ENCODE measurements at places on chromosomes 16 and 17.

GRCh38 chr17:29640413-29640812 lies 17.7 kb upstream of the CORO6 start:
- no peak for DNase-seq

GRCh38 chr16:89561884-89562599 lies 1.6 kb downstream of the RPL13 start:
- DNase-seq: no peak

DNA sequence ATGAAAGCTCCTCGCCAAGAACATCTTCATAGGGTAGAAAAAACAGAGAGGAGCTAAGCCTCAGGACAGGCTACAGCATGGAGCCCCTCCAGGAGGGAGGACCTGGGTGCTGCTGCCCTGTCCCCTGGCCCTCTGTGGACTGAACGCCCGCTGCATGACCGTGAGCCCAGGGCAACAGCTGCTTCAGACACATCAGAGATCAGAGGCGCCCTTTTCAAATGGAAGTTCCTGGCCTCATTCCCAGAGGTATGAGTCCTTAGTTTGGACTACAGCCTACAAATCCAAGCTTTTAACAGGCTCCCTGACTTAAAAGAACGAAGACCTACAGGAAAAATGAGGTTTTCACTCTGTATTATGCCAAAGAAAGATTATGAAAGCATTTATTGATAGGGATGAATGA lies 48.5 kb downstream of the ZNF18 start:
- no peak for DNase-seq

DNA sequence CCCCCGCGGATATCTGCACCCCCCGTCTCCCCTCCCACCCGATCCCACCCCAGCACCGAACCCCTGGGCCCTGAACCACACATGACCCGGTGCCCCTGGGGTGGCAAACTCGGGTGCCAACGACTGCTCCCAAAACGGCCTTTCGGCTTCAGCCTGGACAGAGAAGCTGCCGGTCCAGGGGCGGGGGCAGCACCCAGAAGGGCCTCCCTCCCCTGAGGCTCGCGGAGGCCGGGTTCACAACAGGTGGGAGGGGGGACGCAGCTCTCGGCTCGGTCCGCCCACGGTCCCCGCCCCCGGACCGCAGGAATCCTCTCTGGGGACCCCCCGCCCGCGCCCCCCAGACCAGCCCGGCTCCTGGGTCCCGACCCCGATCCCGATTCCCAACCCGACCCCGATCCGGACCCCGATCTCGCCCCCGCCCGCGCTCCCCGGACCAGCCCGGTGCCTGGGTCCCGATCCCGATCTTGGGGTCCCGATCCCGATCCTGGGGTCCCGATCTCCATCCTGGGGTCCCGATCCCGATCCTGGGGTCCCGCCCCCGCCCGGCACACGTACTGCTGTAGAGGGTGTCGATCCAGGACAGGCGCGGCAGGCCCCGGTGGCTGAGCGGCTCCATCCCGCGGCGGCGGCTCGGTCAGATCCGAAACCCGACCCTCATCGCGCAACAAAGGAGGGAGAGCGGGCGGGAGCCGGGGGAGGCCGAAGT lies 516 bp downstream of the ABR start:
- DNase-seq: no peak

DNA sequence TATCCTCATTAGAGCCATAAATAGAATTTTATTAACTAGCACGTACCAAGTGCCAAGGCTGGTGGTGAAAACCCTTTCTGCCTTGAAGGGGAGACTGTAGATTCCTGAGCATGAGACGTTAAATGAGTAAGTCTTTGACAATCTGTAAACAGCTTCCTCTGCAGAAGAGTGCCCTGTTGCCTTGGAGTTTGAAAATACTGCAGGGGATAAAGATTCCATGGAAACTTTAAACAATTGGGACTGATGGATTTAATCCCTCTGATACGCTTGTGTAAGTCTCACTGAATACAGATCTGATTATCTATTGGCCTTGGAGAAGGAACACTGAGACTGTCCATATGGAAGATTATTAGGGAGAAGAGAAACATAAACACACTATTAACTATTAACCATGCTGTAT lies 1053.4 kb upstream of the RBFOX1 start:
- no peak for DNase-seq

GRCh38 chr17:72985882-72986720 lies 106.4 kb downstream of the SLC39A11 start:
- DNase-seq: peak; percentile 39

DNA sequence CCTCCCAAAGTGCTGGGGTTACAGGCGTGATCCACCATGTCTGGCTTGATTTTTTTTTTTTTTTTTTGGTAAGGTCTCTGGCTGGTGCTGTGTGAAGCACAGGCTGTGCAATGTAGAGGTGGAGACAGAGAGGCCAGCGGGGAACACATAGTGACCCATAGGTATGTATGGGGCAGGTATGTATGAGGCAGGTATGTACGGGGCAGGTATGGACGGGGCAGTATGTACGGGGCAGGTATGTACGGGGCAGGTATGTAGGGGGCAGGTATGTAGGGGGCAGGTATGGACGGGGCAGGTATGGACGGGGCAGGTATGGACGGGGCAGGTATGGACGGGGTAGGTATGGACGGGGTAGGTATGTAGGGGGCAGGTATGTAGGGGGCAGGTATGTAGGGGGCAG lies 5.0 kb downstream of the RPL3L start:
- DNase-seq: no peak

GRCh38 chr17:8126491-8127066 lies 2.7 kb upstream of the HES7 start:
- no peak for DNase-seq

GRCh38 chr16:4283441-4283840 lies 10.6 kb upstream of the TFAP4 start:
- no peak for DNase-seq

GRCh38 chr16:81419806-81420205 lies 24.8 kb upstream of the CMIP start:
- no peak for DNase-seq

DNA sequence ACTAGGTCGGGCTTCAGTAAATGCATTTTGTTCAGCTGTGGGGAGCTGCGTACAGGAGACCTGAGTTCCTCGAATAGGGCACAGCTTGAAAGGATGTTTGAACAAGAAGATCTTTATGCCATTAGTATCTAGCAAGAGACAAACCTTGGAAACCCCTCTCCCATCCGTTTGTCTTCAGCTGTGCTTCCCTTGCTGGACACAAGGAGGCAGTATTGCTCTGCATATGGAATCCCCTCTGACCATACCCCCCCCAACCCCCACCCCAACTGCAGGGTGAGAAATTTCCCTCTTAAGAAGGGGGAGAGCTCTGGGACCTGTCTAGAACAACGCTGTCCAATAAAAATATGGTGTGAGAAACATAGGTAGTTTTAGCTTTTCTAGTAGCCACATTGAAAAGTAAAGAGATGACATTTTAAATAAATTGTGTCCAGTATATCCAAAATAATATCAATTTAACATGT lies 1.6 kb downstream of the MRM1 start:
- peak; percentile 40 for DNase-seq

GRCh38 chr16:396605-397004 lies 394 bp upstream of the NME4 start:
- no peak for DNase-seq

DNA sequence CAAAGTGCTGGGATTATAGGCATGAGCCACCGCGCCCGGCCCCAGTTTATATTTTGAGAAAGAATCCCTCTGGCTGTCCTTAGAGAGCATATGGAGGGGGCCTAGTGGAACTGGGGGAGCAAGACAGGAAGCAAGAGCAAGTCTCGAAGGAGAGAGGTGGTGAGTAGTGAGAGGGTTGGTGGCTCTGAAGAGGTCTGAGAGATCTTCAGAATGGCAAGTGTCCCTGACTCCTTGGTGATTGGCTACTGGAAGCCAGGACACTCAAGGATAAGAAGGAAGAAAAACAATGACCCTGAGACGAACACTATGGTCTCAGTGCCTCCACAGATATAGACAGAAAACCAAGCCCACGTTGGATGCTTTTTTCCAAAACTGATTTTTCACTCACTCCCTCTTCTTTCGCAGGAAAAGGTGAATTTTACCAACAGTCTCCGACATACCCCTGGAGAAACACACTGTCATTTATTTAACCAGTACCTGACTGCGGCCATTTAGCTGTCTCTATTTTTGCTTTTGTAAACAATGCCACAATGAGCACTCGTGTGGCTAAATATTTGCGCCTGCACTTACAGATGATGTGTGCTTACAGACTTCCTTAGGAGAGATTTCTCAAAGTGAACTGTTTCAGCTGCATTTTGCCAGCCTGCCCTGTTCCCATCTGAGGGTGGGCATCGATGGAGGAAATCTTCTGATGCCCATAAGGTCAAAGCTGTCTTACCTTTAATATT lies 15.9 kb upstream of the DOK4 start:
- no peak for DNase-seq

DNA sequence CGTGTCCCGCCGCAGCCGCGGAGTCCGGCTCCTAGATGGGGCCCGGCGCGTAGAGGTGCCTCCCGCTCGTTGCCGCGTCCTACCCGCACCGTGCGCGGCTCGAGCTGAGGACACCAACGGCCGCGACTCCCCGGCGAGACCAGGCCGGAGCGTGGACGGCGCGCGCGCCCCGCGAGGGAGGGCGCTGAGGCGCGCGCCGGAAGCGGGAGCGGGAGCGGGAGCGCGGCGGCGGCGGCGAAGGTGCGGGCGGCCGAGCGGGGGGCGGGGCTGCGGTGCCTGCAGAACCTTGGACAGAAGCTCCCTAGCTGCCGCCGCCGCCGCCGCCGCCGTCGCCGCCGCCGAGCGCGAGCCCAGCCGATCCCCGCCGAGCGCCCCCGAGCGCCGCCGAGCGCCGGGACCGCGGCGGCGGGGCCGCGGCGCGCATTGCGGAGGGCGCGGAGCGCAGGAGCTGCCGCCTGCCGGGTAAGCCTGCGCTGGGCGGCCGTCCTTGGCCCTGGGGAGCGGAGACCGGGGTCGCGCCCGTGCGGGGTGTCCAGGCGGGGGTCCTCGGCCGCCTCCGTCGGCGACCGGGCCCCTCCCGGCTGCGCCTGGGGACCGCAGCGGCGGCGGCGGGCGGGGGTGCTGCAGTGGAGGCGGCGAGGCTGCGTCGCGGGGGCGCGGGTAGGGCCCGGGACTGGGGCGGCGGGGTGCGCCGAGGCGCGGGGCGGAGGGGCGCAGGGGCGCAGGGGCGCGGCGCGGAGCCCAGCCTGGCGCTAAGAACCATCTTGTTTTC lies at the start of gene CDK5R1:
Gene CDK5R1 (plus strand): TSS at position 293 of the 772 bp plus-strand sequence. CDS start 628 bp downstream, outside the sequence.
- DNase-seq: peak; percentile 64

GRCh38 chr17:79691931-79692330 lies 38.8 kb upstream of the ENPP7 start:
- no peak for DNase-seq

- no peak for DNase-seq
Observed at GRCh38 chr17:8408371-8408770, 10.7 kb upstream of the RNF222 start.

DNA sequence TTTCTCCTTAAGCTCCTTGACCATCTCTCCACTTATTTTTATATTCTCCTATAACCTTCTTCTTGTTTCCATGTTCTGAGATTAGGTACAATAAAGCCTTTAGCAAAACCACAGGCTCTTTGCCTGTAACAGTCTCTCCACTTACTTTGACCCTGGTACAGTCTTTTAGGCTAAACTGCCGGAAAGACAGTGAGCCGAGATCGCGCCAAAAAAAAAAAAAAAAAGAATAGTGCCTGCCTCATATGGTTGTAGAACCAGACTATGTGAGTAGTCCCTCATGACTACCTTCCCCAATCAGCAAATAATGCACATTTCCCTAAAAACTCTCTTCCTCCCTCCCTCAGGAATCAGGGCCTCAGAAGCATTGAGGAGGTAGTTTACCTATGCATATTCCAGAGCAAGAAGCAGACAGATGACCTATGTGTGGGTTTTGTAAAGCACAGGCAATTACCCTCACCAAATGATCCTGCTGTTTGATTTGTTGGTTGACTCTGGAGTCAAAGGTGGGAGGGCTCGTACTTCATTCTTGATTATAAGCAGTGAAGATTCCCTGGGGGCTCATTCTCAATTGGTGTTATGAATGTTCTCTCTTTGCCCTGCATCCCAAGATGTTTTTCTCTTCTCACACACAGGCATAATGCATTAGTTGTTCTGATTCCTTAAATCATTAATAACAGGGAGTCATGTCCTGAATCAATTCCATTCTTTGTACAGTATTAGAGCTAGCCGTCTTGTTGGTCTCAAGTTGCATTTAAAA lies 8.9 kb upstream of the NME1 start:
- DNase-seq: no peak

DNA sequence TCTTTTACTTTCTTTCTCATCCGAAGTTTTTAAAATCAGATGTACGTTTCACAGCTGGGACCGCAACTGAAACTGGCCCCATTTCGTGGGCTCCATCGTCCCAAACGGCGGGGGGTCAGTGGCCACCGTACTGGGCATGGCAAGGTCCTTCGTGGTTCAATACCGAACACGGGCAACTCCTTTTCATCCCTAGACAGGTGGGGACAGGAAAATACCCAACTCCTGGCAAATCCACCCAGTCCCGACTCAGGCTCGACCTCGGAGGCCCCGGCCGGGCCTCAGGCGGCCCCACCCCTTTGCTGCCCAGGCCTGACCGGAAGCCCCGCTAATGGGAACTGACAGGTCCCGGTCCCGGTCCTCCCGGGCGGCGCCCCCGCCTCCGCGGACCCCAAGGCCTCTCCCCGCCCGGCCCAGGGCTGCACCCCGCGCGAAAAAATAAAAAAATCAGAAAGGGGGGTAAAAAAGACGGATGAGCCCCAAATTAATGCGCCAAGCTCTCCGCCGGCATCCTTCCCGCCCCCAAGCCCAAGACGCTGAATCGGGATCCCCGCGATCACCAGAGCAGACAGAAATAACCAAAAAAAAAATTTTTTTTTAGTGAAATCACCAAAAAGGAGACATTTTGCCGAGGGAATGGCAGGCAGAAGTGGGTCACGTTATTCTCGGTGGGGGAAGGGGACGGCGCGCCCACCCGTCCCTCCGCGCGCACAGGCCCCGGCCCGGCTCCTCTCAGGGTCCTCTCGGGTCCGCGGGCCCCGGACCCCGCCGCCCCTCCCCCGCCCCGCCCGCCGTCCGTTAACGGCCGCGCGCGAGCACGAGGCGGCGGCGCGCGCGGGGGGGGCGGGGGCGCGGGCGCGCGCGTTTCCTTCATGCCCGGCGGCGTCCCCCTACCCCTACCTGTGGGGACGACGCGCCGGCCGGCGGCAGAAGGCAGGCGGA lies 562 bp downstream of the ZC3H7A start:
- DNase-seq: no peak

GRCh38 chr16:83615141-83615952 lies 192.4 kb upstream of the HSBP1 start:
- DNase-seq: no peak

GRCh38 chr17:81923302-81924260 lies 4.0 kb downstream of the MAFG start:
- no peak for DNase-seq

- DNase-seq: no peak
Observed at GRCh38 chr17:72357764-72358365, 237.0 kb downstream of the SOX9 start.
